ENCODE measurements at places on chromosomes 1 and 21.

DNA sequence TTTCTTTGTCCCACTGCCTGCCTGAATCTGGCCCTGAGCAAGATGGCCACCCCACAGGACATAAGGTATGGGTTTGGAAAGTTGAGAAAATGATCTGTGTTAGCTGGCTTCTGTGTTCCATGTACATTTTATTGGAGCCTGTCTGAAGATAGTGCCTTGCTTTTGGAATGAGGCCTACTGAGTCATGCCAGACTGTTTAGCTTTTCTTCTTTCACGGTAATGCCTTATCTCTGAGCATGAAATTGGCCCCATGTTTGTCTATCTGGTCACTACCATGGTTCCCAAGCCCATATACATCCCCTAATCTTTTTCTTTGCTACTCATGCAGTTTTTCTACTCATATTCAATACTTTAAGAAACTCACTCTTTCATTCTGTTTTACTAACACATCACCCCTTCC is 85.1 kb upstream of the LMO4 start:
- no peak for DNase-seq

- DNase-seq: no peak
These were observed 306.0 kb downstream of the ASTN1 start for GRCh38 chr1:176858433-176858916.

DNA sequence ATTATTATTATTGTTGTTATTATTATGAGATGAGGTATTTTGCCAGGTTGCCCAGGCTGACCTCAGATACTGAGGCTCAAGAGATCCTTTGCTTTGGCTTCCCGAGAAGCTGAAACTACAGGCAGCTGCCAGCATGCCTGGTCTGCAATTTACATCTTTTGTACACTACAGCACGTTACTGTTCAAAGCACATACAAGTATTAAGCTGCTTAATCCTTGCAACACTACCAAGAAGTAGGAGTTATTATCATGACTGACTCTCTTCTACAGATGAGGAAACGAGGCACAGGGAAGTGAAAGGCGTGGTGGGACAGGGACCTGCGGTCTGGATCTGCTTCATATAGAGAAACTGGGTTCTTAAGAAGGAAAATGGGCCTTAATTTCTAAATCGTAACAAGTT is 11.6 kb downstream of the ERG start:
- no peak for DNase-seq

DNA sequence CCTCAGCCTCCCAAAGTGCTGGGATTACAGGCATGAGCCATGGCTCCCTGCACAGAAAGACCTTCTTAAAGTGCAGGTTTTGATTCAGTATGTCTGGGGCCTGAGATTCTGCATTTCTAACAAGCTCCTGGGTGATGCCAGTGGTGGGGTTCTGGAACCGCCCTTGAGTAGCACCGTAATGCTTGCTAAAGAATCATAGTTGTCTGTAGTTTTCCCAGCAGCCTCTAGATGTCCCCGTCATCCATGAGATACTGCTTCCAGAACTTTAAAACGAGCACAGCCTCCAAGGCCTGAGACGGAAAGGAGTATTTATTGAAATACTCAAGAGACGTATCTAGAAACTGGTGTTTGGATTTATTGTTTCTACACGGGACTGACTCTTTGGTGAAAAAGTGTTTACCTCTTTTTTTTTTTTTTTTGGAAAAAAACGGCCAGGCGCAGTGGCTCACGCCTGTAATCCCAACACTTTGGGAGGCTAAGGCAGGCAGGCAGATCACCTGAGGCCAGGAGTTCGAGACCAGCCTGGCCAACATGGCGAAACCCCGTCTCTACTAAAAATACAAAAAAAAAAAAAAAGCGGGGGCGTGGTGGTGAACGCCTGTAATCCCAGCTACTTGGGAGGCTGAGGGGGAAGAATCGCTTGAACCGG is 2.6 kb upstream of the TOR3A start:
- no peak for DNase-seq
